Cardiac atrium fibroblast (primary cell): ENCODE measurements at places on chromosomes 11 and 22. TPM values are rescaled to one million over a fixed set of nuclear protein-coding genes. Genes with fewer than 3 reads are reported as not detected.

The IZUMO1R gene
- not detected in 2 replicates for total RNA-seq

The OR52N4 gene
- total RNA-seq = not detected in 2 replicates

The LRRC55 gene
- total RNA-seq = not detected in 2 replicates

The MGAT3 gene
- total RNA-seq = 1.8 and 3.2 TPM in 2 replicates

The LRRC74B gene
- not detected in 2 replicates for total RNA-seq

The F2 gene
- total RNA-seq = not detected in 2 replicates

The CARD18 gene
- not detected in 2 replicates for total RNA-seq

The CHRM4 gene
- total RNA-seq = 0.18 TPM in 1 of 2 replicates, not detected in the other

The POU2AF1 gene
- not detected in 2 replicates for total RNA-seq

The HORMAD2 gene
- not detected in 2 replicates for total RNA-seq

The GP1BB gene
- total RNA-seq = 10.9 TPM in 1 of 2 replicates, not detected in the other

The TMEM151A gene
- 0.54 and 1.5 TPM in 2 replicates for total RNA-seq

The CRYBA4 gene
- not detected in 2 replicates for total RNA-seq

The FGF19 gene
- not detected in 2 replicates for total RNA-seq

The SYT9 gene
- not detected in 2 replicates for total RNA-seq

The RIMBP3B gene
- 0.16 TPM in 1 of 2 replicates, not detected in the other for total RNA-seq

The BEST1 gene
- 0.97 and 3.4 TPM in 2 replicates for total RNA-seq

The MTFP1 gene
- 15.0 and 20.3 TPM in 2 replicates for total RNA-seq

The NCAM1 gene
- total RNA-seq = 0.18 and 2.8 TPM in 2 replicates

The SMC1B gene
- not detected in 2 replicates for total RNA-seq

The OSBP2 gene
- total RNA-seq = 0.65 and 1.6 TPM in 2 replicates

The MRGPRF gene
- 4.9 and 9.4 TPM in 2 replicates for total RNA-seq

The VPREB1 gene
- not detected in 2 replicates for total RNA-seq

The HBD gene
- total RNA-seq = not detected in 2 replicates

The HTATIP2 gene
- total RNA-seq = 47.0 and 53.1 TPM in 2 replicates

The MS4A12 gene
- not detected in 2 replicates for total RNA-seq

The RANGAP1 gene
- total RNA-seq = 43.9 and 68.9 TPM in 2 replicates
